Activated CD8-positive, alpha-beta T cell treated with anti-CD3 and anti-CD28 coated beads, Interleukin-2, amount 10 ng/mL, durations not matched to agents 7 days and 5 days (primary cell): ENCODE measurements at places on chromosomes 2 and 18.

DNA sequence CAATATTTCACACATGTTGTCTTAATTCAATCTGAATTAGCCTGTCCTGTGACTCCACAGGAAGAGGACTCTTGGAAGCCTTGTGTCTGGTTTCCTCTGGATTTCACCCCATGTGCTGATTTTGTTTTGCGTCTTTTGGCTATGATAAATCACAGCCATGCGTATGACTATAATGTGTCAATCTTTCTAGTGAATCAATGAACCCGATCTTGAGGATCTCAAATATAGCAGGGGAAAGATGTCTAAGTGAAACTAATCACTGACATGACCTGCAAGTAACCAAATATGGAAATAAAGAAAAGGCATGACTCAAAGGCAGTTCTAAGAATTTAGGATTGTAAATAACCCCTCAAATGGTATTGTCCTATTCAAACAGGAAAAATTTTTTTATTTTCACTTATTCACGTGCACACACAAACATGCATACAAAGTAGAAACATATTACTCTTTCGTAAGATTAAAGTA lies 8.2 kb downstream of the WDFY1 start:
- DNase-seq, result no peak

DNA sequence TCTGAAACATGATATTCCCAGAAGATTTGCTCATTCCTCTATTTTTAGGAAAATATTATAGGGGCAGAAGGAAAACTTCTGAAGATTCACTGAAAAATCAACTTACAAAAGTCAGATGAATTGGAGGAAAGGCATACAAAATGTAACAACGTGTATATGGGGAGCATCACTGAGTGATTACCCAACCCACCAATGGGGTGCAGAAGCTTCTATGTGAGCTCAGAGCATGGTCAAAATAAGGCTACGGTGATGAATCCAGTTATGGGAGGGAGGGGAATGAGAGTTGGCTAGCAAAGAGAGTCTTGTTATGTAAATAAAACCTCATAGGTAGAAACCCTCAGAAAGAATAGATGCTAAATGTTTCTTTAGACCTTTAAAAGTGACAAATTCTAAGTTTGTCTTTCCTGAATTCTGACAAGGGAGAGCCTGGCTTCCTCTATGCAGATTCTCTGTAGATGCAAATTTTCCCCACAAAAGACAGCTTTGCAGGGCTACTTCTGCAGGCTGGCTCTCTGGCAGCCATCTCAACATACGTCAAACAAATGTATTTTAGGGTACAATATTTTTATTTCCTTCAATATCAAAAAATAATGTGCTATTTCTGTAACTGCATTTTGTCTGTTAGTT lies 171.4 kb upstream of the NDUFV2 start:
- DNase-seq, result no peak

- DNase-seq, result no peak
These were observed 133.4 kb upstream of the MYCN start for GRCh38 chr2:15806801-15807417.

DNA sequence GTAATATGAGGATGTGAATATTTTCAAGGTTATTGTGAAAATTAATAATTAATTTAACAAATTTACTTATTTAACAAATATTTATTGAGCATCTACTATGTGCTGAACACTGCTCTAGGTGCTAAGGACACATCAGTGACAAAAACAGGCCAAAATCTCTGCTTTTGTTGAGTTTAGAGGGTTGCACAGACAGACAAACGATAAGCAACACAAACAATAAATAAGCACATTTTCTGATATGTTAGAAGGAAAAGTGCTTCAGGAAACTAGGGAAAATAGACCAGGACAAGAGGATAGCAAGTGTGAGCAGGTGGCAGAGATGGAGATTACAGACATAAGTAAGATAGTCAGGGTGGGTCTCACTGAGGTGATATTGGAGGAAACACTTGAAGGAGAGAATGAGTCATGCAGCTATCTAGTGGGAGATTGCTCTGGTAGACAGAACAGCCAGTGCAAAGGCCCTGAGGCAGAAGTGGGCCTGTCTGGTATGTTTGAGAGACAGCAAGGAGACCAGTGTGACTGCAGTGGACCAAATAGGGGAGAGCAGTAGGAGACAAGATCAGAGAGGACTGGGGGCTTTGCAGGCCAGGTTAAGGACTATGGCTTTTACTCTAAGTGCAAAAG lies 38.3 kb downstream of the SFXN5 start:
- no peak for DNase-seq

DNA sequence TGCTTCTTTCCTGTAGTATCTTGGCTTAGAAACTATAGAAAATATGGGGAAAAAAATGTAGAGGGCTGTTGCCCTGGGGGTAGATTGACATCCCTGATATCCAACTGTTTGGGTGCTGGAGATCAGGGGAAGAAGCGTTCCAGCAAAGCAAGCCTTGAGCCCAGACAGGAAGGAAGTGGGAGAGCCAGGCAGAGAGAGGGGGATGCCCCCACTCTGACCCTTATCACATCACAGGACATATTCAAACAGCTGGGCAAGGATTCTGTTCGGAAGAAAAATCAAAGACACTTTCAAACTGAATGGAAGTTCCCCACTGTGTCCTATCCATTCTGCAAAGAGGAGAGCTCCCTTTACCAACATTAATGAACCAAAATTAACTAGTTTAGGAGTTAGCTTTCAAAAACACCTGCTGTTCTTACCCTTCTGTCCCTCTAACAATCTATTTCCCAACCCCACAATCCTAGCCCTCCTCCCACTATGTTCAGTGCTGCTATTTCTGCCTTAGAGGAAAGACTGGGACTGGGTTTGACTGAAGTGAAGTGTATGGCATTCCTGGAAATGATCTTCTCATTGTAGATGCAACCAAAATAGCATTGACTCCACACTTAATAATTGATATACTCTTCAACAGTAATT lies 16.9 kb upstream of the KCNG3 start:
- no peak for DNase-seq

DNA sequence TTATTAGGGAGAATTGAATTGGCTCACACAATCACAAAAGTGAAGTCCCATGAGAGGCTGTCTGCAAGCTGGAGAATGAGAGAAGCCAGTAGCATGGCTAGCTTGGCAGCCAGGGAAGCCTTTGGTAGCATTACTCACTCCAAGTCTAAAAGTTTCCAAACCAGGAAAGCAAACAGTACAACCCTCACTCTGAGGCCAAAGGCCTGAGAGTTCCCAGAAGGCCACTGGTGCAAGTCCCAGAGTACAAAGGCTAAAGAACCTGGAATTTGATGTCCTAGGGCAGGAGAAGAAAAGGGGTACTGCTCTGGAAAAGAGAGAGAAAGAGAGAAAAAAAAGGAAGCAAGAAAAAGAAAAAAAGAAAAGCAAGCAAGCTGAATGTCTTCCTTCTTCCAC lies 318.2 kb downstream of the RND3 start:
- no peak for DNase-seq
